Activated T-cell treated with anti-CD3 and anti-CD28 coated beads, Interleukin-2, amount 50 U/mL, for 72 hours (primary cell): ENCODE measurements at places on chromosomes 3 and 15. TPM values are rescaled to one million over a fixed set of nuclear protein-coding genes. Genes with fewer than 3 reads are reported as not detected.

Gene MUSTN1
- 1.3 TPM for total RNA-seq

DNA sequence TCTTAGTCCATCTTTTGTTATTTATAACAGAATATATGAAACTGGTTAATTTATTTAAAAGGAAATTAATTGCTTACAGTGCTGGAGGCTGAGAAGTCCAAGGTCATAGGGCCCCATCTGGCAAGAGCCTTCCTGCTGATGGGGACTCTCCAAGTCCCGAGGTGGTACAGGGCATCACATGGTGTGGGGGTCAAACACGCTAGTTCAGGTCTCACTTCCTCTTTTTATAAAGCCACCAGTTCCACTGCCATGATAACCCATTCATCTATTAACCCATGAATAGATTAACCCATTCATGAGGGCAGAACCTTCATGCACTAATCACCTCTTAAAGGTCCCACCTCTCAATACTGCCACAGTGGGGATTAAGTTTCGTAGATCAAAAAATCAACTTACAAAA is 659.3 kb downstream of the NAALADL2 start:
- no peaks in the 10 kb centered on the region for H3K36me3 ChIP-seq
- no peaks in the 10 kb centered on the region for H3K27me3 ChIP-seq
- DNase-seq: no peak
- H3K4me3 ChIP-seq: no peak overlapping the region

GRCh38 chr3:124691599-124691998 is 38.7 kb upstream of the UMPS start:
- DNase-seq: no peak
- no peaks in the 10 kb centered on the region for H3K4me1 ChIP-seq
- H3K36me3 ChIP-seq: no peaks in the 10 kb centered on the region
- peaks cover 28% of the 10 kb centered on the region for H3K27me3 ChIP-seq
- no peak overlapping the region for H3K27ac ChIP-seq

Gene MGLL
- total RNA-seq: 2.3 TPM

DNA sequence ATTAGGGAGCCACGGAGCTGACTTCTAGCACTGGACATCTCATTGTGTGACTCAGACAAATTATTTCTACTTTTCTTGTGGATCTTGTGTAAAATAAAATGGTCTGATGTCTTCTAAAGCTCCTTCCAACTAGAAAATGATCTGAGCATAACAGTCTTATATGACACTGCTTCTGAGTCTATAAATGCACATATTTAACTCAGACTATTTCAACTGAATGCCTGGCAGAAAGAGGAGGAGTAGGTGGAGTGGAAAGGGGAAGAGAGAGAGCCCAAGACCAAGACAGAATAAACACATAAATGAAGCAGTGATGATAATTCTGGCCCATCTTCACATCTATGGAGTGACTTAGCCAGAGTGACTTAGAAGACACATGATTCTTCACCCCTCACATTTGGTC is 162.3 kb upstream of the PDZRN3 start:
- no peak overlapping the region for H3K4me3 ChIP-seq
- H3K4me1 ChIP-seq: no peaks in the 10 kb centered on the region
- H3K36me3 ChIP-seq: no peaks in the 10 kb centered on the region
- no peaks in the 10 kb centered on the region for H3K27me3 ChIP-seq
- no peak overlapping the region for H3K27ac ChIP-seq

Gene CHRFAM7A
- 1.9 TPM for total RNA-seq

Gene SLC27A2
- 27.6 TPM for total RNA-seq

DNA sequence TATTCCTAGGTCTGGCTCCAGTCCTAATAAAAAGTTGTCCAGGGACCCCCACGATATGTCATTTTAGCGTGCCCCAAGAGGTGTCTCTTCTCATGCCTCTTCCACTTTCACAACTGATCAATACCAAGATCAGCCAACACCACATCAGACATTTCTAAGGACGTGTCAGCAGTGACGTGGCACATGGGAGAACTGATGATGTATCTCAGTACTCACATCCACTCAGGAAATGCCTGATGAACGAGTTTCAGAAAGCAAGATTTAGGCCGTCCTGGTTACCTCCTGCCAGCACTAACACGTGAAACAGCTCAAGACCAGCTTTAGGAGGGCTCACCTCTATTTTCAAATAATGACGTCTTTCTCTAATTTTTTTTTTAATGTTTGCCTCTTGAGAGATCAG is 19.6 kb downstream of the VGLL4 start:
- peak; percentile 79 for DNase-seq
- no peaks in the 10 kb centered on the region for H3K27me3 ChIP-seq
- peaks cover 75% of the 10 kb centered on the region for H3K4me1 ChIP-seq
- peak overlapping the region; percentile 78 for H3K4me3 ChIP-seq
- peaks cover 3% of the 10 kb centered on the region for H3K36me3 ChIP-seq
- H3K27ac ChIP-seq: peak overlapping the region; percentile 96

- no peak overlapping the region for H3K27ac ChIP-seq
- DNase-seq: no peak
- no peaks in the 10 kb centered on the region for H3K27me3 ChIP-seq
Observed at GRCh38 chr3:56975567-56975966, 84.9 kb upstream of the SPATA12 start.

Gene PLA2G4E
- not detected for total RNA-seq

DNA sequence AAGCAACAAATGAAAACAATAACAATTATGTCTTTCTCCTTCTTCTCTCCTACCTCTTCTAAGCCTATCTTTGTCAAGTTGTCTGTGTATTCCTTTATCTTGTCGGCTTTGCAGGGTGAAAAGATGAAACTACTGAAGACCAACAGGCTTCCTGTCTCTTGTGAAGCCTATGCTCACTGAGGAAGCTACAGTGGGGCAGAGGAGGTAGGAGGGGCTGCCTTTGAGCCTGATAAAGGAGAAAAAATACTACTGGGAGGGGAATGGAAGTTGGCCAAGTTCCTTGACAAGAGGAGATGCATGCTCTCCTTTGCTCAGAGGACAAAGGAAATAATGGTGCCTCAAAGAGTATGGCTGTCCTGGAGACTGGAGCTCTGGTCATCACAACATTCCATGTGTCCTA is 92.0 kb downstream of the IGSF11 start:
- H3K36me3 ChIP-seq: peaks cover 3% of the 10 kb centered on the region
- peak overlapping the region; percentile 3 for H3K4me3 ChIP-seq
- DNase-seq: no peak
- H3K27ac ChIP-seq: no peak overlapping the region
- peaks cover 30% of the 10 kb centered on the region for H3K4me1 ChIP-seq

Gene PRICKLE2
- 0.17 TPM for total RNA-seq

Gene LRTM1
- not detected for total RNA-seq

DNA sequence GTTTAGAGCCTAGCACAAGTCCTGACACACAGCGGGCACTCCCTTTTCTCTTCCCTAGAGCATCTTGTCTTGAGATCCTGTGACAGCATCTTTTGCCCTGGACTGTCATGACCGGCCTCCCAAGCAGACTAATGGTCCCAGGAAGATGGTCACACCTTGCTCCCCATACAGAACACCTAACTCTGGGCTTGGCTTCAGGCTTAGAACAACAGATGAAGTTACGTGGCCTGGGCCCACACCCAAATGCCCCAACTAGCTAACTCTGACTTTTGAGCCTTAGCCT is 781 bp upstream of the IP6K1 start:
- peaks cover 47% of the 10 kb centered on the region for H3K4me1 ChIP-seq
- H3K36me3 ChIP-seq: peaks cover 8% of the 10 kb centered on the region
- no peaks in the 10 kb centered on the region for H3K27me3 ChIP-seq
- H3K27ac ChIP-seq: peak overlapping the region; percentile 94
- no peak for DNase-seq

DNA sequence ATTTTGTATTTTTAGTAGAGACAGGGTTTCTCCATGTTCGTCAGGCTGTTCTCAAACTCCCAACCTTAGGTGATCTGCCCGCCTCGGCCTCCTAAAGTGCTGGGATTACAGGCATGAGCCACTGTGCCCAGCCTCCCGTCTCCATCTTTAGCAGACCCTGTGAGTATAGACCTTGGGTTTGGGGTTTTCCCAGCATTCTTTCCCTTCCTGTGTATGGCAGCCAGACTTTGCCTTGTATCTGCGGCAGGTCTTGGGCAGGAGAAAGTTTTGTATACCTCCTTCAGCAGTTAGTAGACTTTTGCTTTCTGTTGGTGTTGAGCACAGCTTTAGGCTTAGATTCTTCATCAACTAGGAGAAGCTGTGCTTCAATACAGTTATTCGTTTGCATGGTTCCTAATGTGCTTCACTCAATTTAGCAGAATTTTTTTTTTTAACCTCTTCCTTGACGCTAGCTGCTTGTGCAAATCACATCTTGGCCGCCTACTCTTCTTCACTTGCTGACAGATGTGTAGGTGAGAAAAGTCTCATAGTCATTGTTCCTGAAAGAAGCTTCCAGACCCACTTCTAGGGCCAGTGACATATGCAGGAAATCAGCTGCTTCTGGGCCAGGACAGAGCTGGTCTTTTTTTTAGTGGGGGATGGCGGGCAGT is 38.4 kb downstream of the MAP2K1 start:
- peaks cover 5% of the 10 kb centered on the region for H3K36me3 ChIP-seq
- H3K27ac ChIP-seq: no peak overlapping the region
- H3K4me3 ChIP-seq: no peak overlapping the region
- no peak for DNase-seq
- H3K4me1 ChIP-seq: peaks cover 40% of the 10 kb centered on the region

Gene DUOX2
- total RNA-seq: 0.14 TPM

DNA sequence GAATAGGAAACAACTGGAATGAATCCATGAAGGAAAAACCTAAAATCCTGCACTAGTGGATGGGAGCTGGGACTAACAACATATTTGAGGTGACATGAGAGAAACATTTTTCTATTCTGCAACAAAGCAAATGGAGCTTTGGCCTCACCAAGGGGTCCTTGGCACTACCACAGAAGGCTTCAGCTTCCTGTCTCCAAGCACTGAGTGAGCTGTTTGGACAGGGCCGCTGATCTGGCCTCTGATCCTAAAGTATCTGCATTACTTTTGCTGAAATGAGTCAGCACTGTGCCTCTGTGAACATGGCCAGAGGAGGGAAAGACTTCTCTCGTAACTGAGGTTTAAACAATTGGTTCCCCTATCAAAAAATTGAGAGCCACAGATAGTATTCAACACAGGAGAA is 9.0 kb downstream of the ARPP21 start:
- no peak overlapping the region for H3K4me3 ChIP-seq
- peaks cover 3% of the 10 kb centered on the region for H3K27me3 ChIP-seq
- H3K36me3 ChIP-seq: no peaks in the 10 kb centered on the region
- peaks cover 6% of the 10 kb centered on the region for H3K4me1 ChIP-seq

- H3K36me3 ChIP-seq: no peaks in the 10 kb centered on the region
- no peak overlapping the region for H3K4me3 ChIP-seq
- H3K4me1 ChIP-seq: no peaks in the 10 kb centered on the region
- no peak for DNase-seq
- no peak overlapping the region for H3K27ac ChIP-seq
Observed at GRCh38 chr15:28191832-28192231, 92.7 kb upstream of the OCA2 start.

- H3K4me3 ChIP-seq: no peak overlapping the region
- H3K4me1 ChIP-seq: peaks cover 20% of the 10 kb centered on the region
- H3K27ac ChIP-seq: no peak overlapping the region
- H3K27me3 ChIP-seq: peaks cover 39% of the 10 kb centered on the region
- no peak for DNase-seq
Observed at GRCh38 chr3:23795096-23795495, 10.7 kb upstream of the UBE2E1 start.

Gene CRYGS
- 7.0 TPM for total RNA-seq

GRCh38 chr15:39741258-39741657 is 41.4 kb downstream of the FSIP1 start:
- peaks cover 7% of the 10 kb centered on the region for H3K27me3 ChIP-seq
- H3K4me3 ChIP-seq: no peak overlapping the region
- no peaks in the 10 kb centered on the region for H3K4me1 ChIP-seq
- H3K27ac ChIP-seq: no peak overlapping the region

Gene GOLGA6L7
- total RNA-seq: not detected

Gene BCL2A1
- 67.2 TPM for total RNA-seq

GRCh38 chr3:34382859-34383258 is 584.4 kb downstream of the PDCD6IP start:
- no peak overlapping the region for H3K4me3 ChIP-seq
- no peaks in the 10 kb centered on the region for H3K27me3 ChIP-seq
- no peaks in the 10 kb centered on the region for H3K36me3 ChIP-seq
- DNase-seq: no peak
- no peak overlapping the region for H3K27ac ChIP-seq
